ENCODE measurements at places on chromosomes 7 and 10.
A peak's percentile ranks its signal among the peaks of the same experiment; 100 is the strongest.

DNA sequence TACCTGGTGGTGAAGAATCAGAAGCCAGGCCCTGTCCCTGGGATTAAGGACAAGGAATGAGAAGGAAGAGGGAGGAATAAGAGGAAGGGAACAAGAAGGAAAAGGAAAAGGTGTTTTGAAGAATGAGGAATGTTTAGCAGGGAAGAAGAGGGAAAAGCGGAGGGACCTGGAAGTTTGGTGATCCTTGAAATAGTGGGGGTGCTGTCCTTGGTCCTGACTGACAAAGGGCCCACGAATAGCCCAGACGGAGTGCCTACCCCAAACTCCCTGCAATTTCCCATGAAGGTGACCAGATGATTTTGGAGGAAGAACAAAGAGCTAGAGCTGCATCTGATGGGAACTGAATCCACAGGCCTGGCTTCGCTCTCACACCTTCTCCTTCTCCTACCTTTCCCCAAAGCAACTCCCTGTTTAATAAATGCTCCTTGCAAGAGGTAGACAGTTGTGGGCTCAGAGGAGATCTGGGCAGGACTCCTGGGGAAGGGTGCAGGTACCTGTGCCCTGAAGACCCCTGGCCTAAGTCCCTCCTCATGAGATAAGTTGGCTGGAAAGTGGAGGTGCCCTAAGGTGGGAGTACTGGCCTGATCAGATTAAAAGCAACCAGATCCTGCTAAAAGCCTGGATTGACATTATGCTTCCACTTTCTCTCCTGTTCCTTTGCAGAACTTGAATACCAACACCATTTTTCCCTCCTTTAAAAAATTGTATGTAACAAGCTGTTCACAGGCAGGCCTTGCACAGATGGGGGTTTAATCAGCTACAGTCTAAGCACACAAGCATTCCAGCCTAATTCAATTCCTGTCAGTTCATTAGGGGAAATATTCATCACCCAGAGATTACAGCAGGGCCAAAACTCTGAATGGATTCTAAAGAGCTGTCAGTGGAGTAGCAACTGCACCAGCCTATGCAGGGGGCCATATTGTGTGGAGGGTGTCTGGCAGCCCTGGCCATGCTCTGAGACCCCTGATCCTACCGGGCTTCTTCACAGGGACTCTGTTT lies 19.4 kb downstream of the KAZALD1 start:
- no peak for DNase-seq

DNA sequence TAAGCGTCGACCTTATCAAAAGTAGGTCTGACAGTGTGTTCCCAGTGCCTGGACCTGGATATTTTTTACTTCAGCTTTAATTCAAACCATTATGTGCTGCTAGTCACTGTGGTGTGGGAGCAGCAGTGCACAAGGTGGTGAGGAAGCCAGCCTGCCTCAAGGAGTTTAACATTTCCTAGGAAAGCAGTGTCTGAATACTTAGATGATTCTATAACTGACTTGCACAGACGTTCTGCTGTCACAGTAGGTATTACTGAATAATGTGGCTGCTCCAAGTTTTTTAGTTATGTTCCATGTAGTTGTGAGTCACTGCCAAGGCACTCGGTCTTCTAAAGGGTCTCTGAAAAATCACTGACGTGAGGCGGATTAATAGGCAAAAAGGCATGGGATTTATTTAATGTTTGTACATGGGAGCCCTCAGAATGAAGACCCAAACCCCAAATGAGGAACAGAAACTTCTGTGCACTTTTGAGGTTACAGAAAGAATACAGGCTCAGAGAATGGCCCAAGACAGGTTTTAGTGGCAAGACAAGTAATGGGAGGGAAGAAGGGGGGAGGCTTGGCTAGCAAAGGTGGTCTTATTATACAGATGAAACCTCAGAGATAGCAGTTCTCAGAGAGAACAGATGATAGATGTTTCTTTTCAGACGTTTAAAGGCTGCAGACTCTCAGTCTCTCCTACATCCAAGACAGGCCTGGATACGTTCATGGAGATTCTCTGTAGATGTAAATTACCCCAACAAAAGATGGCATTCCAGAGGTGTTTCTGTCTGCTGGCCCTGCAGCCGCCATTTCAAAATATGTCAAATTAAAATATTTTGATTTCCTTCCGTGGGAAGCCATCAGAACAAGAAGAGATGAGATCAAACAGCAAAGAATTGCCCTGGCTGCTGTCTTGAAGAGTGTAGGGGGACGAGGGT lies 209.3 kb downstream of the SDK1 start:
- no peak for DNase-seq

GRCh38 chr7:135911099-135911498 lies 66.1 kb downstream of the MTPN start:
- no peak for DNase-seq

DNA sequence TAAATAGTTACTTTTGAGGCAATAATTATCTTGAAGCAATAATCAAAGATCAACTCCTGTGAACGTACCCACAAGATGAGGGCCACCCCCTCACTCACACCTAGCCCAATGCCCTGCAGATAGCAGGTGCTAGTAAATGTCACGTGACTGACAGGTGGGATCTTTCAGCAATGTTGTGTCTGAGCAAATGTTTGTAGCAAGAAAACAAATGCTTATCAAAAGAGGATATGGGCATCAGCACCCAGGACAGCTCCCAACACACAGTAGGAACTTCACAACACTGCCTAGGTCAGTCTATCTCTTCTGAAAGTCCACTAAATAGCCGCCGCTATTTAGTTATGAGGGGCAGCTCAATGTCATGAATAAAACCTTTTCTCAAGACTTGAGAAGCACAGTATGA lies 120.8 kb upstream of the PDLIM1 start:
- DNase-seq = no peak

DNA sequence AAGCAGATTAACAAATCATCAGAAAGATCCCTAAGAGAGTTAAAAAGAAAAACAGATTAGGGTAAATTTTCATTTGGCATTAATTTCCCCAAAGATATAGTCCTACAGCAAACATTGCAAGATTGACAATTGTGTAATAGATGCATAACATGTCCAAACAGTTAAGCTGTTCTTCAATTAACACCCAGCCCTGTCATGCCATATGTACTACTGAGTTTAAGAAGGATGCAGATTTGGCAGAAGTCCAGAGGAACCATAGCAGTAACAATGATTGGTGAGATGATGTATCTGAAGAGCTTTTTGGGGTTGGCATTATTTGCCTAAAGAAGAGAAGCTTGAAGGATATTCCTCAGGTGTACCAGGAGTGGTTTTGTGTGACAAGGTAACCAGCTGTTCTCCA lies 287.6 kb downstream of the LRMDA start:
- no peak for DNase-seq

DNA sequence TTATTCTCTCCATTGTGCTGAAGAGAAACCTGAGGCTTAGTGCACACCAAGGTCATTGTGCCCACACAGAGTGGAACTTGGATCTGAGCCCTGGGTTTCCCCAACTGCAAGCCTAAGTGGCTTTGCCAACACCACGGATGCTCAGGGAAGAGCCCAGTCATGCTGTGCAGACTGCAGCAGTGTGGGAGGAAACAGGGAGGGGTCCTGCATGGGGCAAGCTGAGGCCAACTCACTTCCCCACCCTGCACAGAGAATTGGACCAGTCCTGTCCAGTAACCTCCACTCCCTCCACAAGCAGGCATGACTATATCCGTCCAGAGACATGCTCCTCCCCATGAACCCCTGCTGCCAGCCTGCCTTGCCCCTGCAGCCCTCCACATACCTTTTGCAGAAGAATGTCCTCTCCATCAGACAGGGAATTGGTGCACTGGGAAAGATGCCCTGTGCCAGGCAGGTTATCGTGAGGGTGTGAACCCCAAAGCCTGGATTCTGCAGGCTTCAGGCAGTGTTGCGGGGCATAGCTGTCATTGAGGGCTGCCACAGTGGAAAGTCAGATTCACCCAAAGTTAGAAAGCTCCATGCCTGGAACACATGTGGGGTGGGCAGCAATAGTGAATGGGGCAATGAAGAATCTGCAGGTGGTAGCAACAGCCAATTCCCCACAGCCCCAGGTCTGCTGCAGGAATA lies 44.9 kb downstream of the DRGX start:
- no peak for DNase-seq

- no peak for DNase-seq
These were observed 19.6 kb upstream of the INPP5A start for GRCh38 chr10:132517951-132518521.

DNA sequence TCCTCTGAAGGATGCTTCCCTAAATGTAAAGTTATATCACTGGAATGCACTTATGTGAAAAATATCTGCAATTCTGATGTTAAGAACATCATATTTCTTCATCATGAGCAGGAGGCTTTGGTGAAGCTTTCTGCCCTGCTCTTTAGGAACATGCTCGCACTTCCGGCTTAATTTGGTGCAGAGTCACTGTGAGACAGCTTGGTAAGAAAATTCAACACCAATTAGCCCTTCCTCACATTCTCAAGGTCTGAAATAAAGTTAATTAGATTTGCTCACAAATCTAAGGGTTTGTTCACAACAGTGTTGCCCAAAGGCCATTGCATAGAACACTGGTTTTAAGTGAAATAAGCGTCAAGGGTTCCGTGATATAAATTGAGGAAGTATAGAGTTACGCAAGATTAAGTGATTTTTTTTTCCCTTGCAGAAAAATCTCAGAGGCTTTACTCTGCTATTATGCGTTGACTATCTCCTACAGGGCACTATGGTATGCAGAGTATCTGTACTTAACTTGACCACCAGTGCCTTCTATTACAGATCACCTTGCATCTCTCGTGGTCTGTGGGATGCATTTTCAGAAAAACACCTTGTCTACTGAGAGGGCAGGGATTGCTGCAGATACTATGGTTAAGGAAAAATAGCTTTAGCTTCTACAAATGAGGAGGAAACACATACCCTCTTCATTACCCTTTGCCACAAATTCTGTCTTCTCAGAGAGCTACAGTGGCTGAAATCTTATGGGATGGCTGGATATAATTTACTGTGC lies 953.9 kb downstream of the TYW1 start:
- no peak for DNase-seq

- no peak for DNase-seq
These were observed 105.6 kb downstream of the RNLS start for GRCh38 chr10:88477343-88478085.

DNA sequence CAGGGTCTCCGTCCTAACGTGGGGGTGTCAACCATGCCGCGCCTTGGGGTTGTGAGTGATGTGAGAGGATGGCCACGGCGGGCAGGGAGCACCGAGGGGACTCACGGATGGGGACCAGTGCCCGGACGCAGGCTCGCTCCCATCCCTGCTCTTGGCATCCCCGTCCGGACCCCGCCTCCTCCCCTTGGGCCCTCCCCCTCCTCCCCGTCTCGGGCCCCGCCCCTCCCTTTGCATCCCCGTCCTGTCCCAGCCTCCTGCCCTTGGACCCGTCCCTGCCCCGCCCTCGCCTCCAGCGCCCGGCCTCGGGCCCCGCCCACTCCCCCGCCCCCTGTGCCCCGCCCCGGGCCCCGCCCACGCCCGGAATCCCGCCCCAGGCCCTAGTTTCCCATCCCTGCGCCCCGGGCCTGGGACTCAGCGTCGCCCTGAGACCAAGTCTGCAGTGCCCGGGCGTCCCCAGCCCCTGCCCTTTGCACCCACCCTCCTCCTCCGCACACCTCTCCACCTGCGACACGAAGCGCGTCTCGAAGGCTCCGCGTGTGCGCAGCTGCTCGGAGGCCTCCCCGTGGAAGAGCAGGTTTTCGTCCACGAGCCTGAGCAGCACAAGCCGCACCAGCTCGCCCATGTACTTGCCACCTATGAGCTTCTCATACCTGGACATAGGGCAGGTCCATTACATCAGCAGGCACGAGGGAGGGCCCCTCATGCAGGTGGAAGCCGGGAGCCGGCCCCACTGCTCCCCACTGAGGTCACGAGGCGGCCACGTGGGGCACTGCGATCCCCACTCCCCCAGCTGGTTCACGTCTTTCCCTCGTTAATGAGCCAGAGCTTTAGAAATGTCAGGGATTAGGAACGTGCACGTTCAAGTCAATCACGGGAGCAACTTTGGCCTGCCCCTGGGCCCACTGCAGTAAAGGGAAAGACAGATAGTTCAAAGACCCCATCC lies 5.1 kb upstream of the MYL7 start:
- peak; percentile 80 for DNase-seq

GRCh38 chr7:805261-805660 lies 27.0 kb upstream of the SUN1 start:
- DNase-seq = no peak

- DNase-seq = no peak
These were observed 1.0 kb upstream of the ZNF800 start for GRCh38 chr7:127393368-127394058.

- no peak for DNase-seq
These were observed 43.4 kb downstream of the GLI3 start for GRCh38 chr7:42193471-42194129.

- no peak for DNase-seq
These were observed 20.7 kb downstream of the AVL9 start for GRCh38 chr7:32515890-32516550.

- no peak for DNase-seq
These were observed 384.4 kb downstream of the PARD3 start for GRCh38 chr10:34430685-34431084.

GRCh38 chr10:24929904-24930303 lies 22.5 kb downstream of the PRTFDC1 start:
- no peak for DNase-seq

DNA sequence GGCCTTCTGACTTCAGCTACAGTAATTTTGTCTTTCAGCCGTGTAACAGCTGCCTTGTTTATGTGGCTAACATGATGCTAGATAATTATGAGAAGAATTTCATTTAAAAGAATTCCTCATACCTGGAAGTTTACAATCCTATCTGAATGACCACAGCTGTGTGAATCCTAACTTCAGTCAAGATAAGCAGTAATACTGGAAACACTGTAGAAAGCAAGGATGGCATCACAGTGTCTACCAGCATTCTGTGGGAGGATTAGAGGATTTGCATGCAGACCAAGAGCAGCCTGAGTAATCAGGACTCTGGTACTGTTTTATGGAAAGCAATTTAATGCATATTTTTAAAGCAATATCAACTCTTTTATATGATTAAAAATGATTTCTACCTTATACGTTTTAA lies 282.4 kb downstream of the EXOC4 start:
- no peak for DNase-seq

GRCh38 chr7:6384327-6384726 lies 63.4 kb downstream of the DAGLB start:
- no peak for DNase-seq

DNA sequence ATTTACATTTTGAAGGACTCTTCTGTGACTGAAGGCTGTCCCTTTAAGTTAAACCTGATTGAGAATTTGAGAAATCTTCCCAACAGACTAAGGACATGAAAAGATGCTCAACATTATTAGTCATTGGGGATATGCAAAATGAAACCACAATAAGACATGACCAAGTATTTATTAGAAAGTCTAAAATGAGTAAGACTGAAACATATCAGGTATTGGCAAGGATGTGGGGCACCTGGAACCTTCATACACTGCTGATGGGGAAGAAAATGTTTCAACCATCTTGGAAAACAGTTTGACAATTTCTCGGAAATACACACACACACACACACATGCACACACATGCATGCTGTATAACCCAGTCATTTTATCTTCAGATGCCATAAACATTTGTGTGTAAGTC lies 132.1 kb upstream of the CDK6 start:
- DNase-seq = no peak

- DNase-seq = no peak
These were observed 42.6 kb upstream of the ZC3HAV1 start for GRCh38 chr7:139152149-139152548.

GRCh38 chr10:103781329-103782061 lies 73.9 kb downstream of the SH3PXD2A start:
- DNase-seq = no peak

All from CD4-positive, alpha-beta T cell treated with Interleukin-10 for 1 hour (primary cell).